Thoracic aorta (tissue), 2 donors: ENCODE measurements at places on chromosomes 12 and 14. TPM values are rescaled to one million over a fixed set of nuclear protein-coding genes. Genes with fewer than 3 reads are reported as not detected.

DNA sequence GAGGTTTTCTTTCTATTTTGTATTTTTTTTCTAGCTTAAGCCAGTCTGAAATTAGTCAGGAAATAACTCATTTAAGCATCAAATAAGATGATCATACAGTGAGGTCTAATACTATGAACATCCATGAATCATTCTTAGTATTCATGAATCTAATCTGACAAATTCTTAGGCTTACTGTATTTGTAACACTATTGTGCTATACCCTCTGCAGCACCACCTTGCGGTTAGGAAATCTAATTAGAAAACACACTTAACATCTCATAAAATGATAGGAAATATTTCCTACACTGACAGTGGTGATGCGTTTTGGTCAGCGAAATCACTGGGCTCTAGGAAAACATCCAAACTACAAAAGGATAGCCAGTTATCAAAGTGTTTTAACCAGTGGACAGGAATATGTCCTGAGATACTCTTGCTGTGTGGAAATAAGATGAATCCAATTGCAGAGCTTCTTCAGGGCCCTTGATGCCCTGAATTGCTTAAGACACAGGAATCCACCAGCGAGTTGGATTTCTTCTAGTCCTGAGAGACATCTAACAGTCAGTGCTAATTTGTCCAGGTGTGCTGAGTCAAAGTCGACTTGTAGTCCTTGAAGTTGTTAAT, 109.3 kb upstream of the MYF6 start:
- no peaks in the 10 kb centered on the region for H3K4me1 ChIP-seq
- no peak overlapping the region for H3K27ac ChIP-seq
- no peak overlapping the region for H3K4me3 ChIP-seq
- no peak for DNase-seq
- H3K36me3 ChIP-seq = no peaks in the 10 kb centered on the region

The CLEC1B gene
- not detected for total RNA-seq

GRCh38 chr14:98769326-98769725, 502.7 kb downstream of the BCL11B start:
- H3K27ac ChIP-seq = no peak overlapping the region
- no peaks in the 10 kb centered on the region for H3K36me3 ChIP-seq

The ERBB3 gene
- total RNA-seq = 1.1 TPM

GRCh38 chr12:18807714-18808113, 69.8 kb downstream of the CAPZA3 start:
- DNase-seq = no peak
- H3K27ac ChIP-seq = no peak overlapping the region
- no peaks in the 10 kb centered on the region for H3K27me3 ChIP-seq
- H3K4me1 ChIP-seq = no peaks in the 10 kb centered on the region
- no peaks in the 10 kb centered on the region for H3K36me3 ChIP-seq

DNA sequence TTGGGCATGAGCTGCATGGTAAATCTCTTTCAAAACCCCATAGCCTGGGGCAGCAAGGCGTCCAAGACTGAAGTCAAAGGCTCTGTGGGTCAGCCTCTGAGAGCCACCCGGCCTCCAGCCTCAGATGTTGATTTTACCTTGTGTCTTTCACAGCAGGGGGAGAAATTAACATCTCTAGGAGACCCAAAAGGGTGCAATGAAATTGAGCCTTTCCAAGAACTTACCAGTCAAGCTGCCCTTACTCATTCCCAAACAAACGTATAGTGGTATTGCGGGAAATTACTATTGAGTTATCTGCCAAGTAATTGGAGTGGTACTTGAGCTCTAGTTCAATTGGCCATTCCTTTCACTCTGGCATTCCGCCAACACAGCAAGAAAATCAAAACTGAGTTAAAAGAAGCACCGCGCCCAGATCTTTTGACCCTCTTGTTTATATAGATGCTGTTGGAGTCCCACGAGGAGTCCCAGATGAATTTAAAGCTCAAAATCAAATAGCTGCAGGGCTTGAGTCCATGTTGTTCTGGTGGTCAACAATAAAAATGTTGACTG, 380.7 kb upstream of the SYT1 start:
- no peaks in the 10 kb centered on the region for H3K27me3 ChIP-seq
- H3K4me1 ChIP-seq = no peaks in the 10 kb centered on the region
- DNase-seq = no peak
- no peaks in the 10 kb centered on the region for H3K36me3 ChIP-seq
- no peak overlapping the region for H3K4me3 ChIP-seq

GRCh38 chr14:61281948-61282275, 774 bp upstream of the TMEM30B start:
- peaks cover 24% of the 10 kb centered on the region for H3K4me1 ChIP-seq
- H3K36me3 ChIP-seq = no peaks in the 10 kb centered on the region
- peak overlapping the region; percentile 79 for H3K4me3 ChIP-seq
- no peaks in the 10 kb centered on the region for H3K27me3 ChIP-seq

DNA sequence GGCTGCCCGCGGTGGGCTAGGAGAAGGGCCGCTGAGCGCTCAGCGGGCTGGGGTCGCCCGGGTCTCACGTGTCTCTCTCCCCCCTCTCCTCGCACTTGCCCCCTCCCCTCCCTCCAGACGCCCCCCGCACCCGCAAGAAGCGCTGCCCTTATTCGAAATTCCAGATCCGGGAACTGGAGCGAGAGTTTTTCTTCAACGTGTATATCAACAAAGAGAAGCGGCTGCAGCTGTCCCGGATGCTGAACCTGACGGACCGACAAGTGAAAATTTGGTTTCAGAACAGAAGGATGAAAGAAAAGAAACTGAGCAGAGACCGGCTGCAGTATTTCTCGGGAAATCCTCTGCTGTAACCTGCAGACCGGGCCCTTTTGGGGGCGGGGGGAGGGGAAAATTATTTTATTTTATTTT, 314 bp upstream of the HOTAIR start:
- H3K36me3 ChIP-seq = no peaks in the 10 kb centered on the region
- peaks cover 57% of the 10 kb centered on the region for H3K27me3 ChIP-seq
- H3K4me1 ChIP-seq = peaks cover 16% of the 10 kb centered on the region
- DNase-seq = no peak
- H3K4me3 ChIP-seq = peak overlapping the region; percentile 63
- no peak overlapping the region for H3K27ac ChIP-seq

- no peaks in the 10 kb centered on the region for H3K36me3 ChIP-seq
- H3K4me1 ChIP-seq = no peaks in the 10 kb centered on the region
- no peak overlapping the region for H3K4me3 ChIP-seq
- no peaks in the 10 kb centered on the region for H3K27me3 ChIP-seq
- no peak overlapping the region for H3K27ac ChIP-seq
These were observed 56.8 kb downstream of the LRFN5 start for GRCh38 chr14:41663473-41663850.

GRCh38 chr12:127272864-127273263, 994.1 kb upstream of the TMEM132C start:
- H3K36me3 ChIP-seq = no peaks in the 10 kb centered on the region
- no peak overlapping the region for H3K4me3 ChIP-seq
- H3K4me1 ChIP-seq = no peaks in the 10 kb centered on the region
- H3K27me3 ChIP-seq = no peaks in the 10 kb centered on the region

GRCh38 chr12:132396657-132397056, 67.3 kb upstream of the GALNT9 start:
- no peak for DNase-seq
- no peak overlapping the region for H3K4me3 ChIP-seq
- no peak overlapping the region for H3K27ac ChIP-seq
- no peaks in the 10 kb centered on the region for H3K4me1 ChIP-seq

The ATP5F1B gene
- 226 TPM for total RNA-seq

GRCh38 chr12:40156021-40156764, 50.3 kb upstream of the SLC2A13 start:
- no peaks in the 10 kb centered on the region for H3K4me1 ChIP-seq
- H3K36me3 ChIP-seq = no peaks in the 10 kb centered on the region

The TIGAR gene
- total RNA-seq = 9.5 TPM

DNA sequence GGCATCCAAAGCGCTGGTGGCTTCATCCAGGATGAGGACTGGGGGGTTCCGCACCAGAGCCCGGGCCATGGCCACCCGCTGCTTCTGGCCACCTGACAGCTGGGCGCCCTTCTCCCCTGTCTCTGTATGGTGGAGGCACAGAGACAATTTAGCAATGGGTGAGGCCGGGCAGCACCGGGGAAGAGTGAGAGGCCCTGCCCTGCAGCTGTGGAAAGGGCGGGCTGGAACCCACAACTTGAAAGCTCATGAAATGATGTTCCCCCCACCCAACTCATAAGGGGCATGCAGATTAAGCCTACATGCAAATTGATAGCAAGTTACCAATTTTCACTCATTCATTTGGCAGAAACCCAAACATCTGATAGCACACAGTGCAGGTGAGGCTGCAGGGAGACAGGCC, 34.1 kb downstream of the ABCB9 start:
- H3K4me1 ChIP-seq = no peaks in the 10 kb centered on the region
- H3K36me3 ChIP-seq = no peaks in the 10 kb centered on the region
- no peaks in the 10 kb centered on the region for H3K27me3 ChIP-seq
- H3K4me3 ChIP-seq = no peak overlapping the region
- no peak for DNase-seq

- peaks cover 5% of the 10 kb centered on the region for H3K36me3 ChIP-seq
- no peaks in the 10 kb centered on the region for H3K4me1 ChIP-seq
- no peaks in the 10 kb centered on the region for H3K27me3 ChIP-seq
- H3K4me3 ChIP-seq = no peak overlapping the region
These were observed 70.2 kb downstream of the SLC25A47 start for GRCh38 chr14:100393362-100393761.

DNA sequence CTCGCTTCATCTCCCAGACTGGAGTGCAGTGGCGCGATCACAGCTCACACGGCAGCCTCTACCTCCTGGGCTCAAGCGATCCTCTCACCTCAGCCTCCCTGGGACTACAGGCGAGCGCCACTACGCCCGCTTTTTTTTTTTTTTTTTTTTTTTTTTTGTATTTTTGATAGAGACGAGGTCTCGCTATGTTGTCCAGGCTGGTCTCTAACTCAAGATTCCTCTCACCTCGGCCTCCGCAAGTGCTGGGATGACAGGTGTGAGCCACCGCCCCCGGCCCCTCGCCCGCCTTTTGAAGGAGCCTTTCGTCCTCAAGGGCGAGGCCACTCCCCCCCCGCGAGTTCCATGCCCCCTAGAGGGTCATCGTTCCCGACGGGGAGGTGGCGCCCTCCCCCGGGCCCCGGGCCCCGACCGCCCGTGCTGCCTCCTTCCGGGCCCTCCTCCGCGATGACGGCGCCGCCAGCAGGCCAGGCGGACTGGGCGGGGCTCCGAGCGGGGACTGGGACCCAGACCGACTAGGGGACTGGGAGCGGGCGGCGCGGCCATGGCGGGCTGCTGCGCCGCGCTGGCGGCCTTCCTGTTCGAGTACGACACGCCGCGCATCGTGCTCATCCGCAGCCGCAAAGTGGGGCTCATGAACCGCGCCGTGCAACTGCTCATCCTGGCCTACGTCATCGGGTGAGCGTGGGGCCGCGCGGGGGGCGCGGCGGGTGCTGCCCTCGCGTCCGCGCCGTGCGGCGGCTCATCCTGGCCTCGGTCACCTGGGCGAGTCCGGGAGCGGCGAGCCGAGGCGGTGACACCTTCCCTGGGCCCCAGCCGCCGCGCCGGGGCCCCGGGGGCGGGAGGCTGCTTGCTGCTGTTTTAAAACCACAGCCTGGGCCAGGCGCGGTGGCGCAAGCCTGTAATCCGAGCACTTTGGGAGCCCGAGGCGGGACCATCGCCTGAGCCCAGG, at the start of gene P2RX4:
P2RX4 (plus strand) TSS at position 506 of the 949 bp plus-strand sequence; CDS start at position 542, 36 bp downstream.
- H3K36me3 ChIP-seq = no peaks in the 10 kb centered on the region
- DNase-seq = peak; percentile 33
- peak within 1 kb of the TSS; percentile 84 for H3K27ac ChIP-seq
- peak within 1 kb of the TSS; percentile 91 for H3K4me3 ChIP-seq
- H3K4me1 ChIP-seq = peaks cover 16% of the 10 kb centered on the region
- no peaks in the 10 kb centered on the region for H3K27me3 ChIP-seq

- H3K27me3 ChIP-seq = no peaks in the 10 kb centered on the region
- peaks cover 4% of the 10 kb centered on the region for H3K4me1 ChIP-seq
- peak overlapping the region; percentile 79 for H3K4me3 ChIP-seq
These were observed 4.1 kb downstream of the BMP4 start for GRCh38 chr14:53952533-53952932.

DNA sequence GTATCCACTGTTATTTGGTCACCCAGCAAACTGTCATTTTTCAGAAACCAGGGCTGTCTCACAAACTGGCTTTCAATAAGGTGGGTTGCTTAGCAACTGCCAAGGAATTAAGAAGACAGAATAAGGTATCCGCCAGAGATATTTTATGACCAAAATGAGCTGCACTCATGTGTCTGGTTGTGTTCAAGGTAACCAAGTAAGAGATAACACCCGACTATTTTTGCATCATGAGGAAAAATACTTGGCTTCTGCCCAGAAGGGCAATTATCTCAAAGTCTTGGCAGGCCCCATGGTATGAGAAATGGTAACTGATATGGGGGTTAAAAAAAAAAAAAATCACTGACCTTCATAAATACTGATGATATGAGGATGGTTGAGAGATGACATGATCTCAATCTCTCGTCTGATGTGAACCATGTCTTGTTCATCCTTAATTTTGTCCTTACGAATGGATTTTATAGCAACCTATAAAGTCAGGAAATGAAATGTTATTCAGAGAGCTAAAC, 32.6 kb downstream of the NUAK1 start:
- peak overlapping the region; percentile 88 for H3K27ac ChIP-seq
- peaks cover 46% of the 10 kb centered on the region for H3K4me1 ChIP-seq
- H3K36me3 ChIP-seq = no peaks in the 10 kb centered on the region
- no peak for DNase-seq
- H3K4me3 ChIP-seq = no peak overlapping the region
- no peaks in the 10 kb centered on the region for H3K27me3 ChIP-seq

DNA sequence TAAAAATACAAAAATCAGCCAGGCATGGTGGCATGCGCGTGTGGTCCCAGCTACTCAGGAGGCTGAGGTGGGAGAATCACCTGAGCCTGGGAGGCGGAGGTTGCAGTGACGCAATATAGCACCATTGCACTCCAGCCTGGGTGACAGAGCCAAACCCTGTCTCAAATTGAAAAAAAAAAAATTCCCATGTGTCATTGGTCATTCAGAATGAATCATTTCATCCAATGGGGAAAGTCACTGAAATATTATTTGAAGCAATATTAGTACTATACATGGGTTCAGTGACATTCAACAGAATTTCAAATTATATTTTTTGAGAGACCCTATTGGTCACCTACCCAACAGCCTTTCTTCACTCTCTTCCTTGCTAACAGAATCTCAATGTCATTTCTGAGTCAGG, 276.1 kb downstream of the ITPR2 start:
- H3K4me1 ChIP-seq = no peaks in the 10 kb centered on the region
- no peak for DNase-seq
- no peaks in the 10 kb centered on the region for H3K36me3 ChIP-seq
- H3K27ac ChIP-seq = no peak overlapping the region

GRCh38 chr12:114938487-114939210, 254.7 kb upstream of the TBX3 start:
- H3K4me3 ChIP-seq = no peak overlapping the region
- H3K27ac ChIP-seq = no peak overlapping the region
- no peak for DNase-seq
- H3K4me1 ChIP-seq = no peaks in the 10 kb centered on the region
